Peyer's patch (tissue), 4 donors: ENCODE measurements at places on chromosomes 3 and 15. TPM values are rescaled to one million over a fixed set of nuclear protein-coding genes. Genes with fewer than 3 reads are reported as not detected.

The CIDEC gene
- total RNA-seq = 27.2 TPM

The ZNF148 gene
- 21.4 TPM for total RNA-seq

The LRRC49 gene
- total RNA-seq = 6.0 TPM

The ABI3BP gene
- 33.2 TPM for total RNA-seq

The KY gene
- total RNA-seq = not detected

The RPP14 gene
- 9.9 TPM for total RNA-seq

The OXTR gene
- total RNA-seq = not detected

The FBXO40 gene
- total RNA-seq = not detected

The CAMK2N2 gene
- not detected for total RNA-seq

The DPPA2 gene
- not detected for total RNA-seq

The NUSAP1 gene
- total RNA-seq = 12.3 TPM

The CD200R1 gene
- total RNA-seq = 1.3 TPM

The SPESP1 gene
- total RNA-seq = 1.9 TPM

The ARHGAP11A gene
- 8.1 TPM for total RNA-seq

The ADGRG7 gene
- total RNA-seq = 111 TPM

The TM4SF1 gene
- total RNA-seq = 15.2 TPM
